ENCODE measurements at places on chromosomes 1 and 21.

- no peak for DNase-seq
Measured at GRCh38 chr1:219541946-219542345, 71.0 kb downstream of the ZC3H11B start.

DNA sequence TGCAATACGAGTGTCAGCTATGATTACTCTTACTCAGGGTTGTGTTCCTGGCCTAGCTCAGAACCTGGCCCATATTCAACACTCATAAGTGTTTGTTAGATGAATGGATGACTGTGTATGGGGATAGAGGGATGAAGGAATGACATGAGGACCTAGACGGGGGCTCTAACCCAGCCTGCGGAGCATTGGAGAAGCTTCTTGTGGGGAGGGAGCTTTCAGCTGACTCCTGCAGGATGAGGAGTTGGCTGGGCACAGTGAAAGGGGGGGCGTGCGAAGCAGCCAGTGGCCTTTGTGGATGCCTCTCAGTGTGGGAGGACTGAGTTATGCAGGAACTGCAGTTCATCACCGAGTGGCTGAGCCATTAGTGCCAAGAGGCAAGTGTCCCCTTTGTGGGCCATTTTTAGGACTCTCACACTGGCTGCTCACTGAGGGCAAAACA, 1.2 kb upstream of the EXTL1 start:
- no peak for DNase-seq

- DNase-seq = no peak
Measured at GRCh38 chr1:203666609-203667008, 40.0 kb downstream of the ATP2B4 start.

- DNase-seq = peak; percentile 76
Measured at GRCh38 chr1:904310-904950, 19.3 kb upstream of the SAMD11 start.

GRCh38 chr1:169833179-169833901, 38.6 kb upstream of the METTL18 start:
- DNase-seq = no peak

GRCh38 chr1:15353839-15354579, 55.7 kb upstream of the EFHD2 start:
- DNase-seq = no peak

DNA sequence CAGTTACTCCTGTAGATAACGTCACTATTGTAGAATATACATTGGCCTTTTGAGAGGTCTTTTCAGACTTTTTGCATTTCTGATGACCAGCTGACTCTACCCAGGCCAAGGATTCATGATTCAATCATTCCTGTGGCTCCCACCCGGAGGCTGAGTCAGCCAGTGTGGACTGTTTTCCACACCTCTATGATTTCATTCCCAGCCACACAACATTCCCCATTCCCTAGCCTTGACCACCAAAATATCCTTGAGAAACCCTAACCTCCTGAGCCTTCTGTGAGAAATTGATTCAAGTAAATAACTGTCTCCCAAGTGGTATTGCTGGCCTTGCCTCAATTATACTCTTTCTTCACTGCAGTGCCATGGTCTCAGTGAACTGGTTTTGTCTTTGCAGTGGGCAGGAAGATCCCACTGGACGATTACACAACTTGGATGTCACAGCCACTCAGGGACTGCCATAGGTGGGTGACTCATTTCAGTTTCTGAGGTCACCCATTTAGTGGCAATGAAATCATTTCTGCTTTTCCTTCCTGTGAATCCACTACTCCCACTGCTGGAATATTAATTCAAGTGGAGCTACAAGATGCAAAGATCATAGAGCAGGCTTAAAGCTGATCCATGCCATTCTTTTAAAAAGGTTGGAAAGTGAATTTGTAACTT, 518.6 kb upstream of the ZP4 start:
- no peak for DNase-seq

DNA sequence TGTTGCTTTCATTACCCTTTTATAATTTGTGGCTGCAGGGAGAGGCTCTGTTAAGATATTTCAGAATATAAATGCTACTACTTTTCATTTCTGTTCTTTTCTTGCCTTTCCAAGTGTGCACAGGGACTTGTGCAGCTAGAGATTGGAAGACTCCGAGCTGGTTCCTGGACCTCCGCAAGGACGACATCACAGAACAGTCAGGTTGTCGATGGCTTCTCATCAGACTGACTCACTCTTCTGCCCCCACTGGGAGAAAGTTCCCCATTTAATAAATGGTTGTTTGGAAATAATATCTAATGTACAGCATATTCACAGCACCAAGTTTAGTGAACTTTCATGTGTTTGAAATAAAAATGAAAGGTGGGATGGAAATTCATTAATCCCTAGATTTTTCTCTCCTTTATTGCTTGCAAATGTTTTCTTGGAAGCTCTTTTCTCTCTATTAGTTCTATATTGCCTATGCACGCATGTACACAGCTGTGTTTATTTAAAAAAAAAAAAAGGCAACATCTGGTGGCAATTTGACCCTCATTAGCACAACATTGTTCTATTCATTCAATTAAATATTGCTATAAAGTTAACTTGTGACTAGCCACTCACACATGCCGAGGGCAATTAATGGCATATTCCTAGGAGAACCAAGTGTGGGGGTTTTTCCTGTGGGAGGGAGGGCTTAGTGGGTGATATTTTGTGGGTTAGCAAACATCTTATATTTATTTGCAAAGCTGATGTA, 77.5 kb upstream of the L1TD1 start:
- DNase-seq = no peak

GRCh38 chr1:244599937-244600350, 53.0 kb upstream of the DESI2 start:
- peak; percentile 52 for DNase-seq
